ENCODE measurements at places on chromosomes 6 and 20. TPM values are rescaled to one million over a fixed set of nuclear protein-coding genes. Genes with fewer than 3 reads are reported as not detected.

Gene GABRR1
- polyA plus RNA-seq: 0.76 TPM

- DNase-seq: no peak
Measured at GRCh38 chr6:47207261-47207660, 102.4 kb downstream of the TNFRSF21 start.

GRCh38 chr6:136085370-136086115 lies 164.6 kb downstream of the MTFR2 start:
- DNase-seq: no peak

Gene RBPJL
- polyA plus RNA-seq: not detected

DNA sequence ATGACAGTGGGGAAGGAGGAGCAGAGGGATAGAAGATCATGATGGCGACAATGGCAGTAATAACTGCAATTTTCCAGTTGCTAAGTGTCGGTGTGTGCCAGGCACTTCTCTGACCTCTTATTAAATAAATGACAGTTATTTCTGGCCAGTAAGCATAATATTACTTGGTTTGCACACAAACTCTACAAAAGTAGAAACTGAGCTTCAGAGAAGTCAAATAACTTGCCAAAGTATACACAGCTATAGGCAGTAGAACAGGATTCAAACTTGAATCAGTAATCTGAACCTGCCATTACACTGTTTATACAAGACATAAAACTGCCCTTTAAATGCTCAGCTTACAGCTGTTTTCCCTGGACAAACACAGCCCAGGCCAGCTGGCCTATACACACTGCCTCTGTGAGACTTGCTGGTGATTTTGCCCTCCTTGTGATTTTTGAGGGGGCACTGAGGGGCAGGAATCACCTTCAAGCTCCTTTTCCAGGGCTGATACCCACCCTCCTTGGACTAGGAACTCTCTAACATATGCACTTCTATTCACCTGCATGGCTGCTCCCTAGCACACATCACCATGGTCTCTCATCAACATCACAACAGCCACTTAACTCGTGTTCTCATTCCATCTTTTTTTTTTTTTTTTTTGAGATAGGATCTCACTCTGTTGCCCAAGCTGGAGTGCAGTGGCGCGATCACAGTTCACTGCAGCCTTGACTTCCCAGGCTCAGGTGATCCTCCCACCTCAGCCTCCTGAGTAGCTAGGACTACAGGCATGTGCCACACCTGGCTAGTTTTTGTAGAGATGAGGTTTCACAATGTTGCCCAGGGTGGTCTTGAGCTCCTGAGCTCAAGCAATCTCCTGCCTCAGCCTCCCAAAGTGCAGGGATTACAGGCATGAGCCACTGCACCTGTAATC lies 63.6 kb downstream of the SLC23A2 start:
- DNase-seq: peak; percentile 46

DNA sequence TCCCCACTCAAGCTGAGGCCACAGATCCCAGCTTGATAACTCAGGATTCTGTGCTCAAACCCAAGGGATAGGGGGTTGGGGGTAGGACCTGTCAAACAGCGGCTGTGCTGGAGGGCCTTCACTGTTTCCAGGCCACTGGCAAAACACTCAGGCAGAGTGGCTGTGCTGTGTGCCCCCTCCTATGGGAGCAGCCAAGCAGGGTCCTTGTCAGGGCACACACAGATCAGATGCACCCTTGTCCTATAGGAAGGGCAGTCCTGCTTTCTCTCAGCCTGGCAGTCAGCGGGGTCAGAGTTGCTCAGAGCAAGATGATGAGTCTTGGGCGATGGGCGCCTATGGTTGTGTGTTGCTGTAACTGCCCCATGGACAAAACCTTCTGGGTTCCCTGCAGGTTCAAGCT lies 554.8 kb downstream of the TBC1D32 start:
- DNase-seq: no peak

Gene NMBR
- 0.30 TPM for polyA plus RNA-seq

DNA sequence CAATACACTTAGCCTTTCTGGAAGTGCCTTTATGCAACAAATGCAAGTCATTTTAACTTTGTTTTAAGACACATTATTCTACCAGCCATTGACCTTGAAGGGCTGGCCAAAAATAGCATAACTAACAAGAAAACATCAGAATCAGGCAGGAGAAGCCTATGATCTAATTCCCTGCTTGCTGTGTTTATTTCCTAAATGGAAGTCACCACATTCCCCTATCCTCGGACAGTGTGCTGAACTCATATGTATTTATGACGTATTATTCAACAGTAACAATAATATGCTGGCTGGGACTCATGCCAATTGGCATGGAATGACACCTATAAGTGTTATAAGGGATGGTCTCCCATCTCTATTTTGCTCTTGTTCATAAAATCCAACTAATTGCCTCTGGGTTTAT lies 140.7 kb downstream of the MAP3K7 start:
- peak; percentile 13 for DNase-seq

DNA sequence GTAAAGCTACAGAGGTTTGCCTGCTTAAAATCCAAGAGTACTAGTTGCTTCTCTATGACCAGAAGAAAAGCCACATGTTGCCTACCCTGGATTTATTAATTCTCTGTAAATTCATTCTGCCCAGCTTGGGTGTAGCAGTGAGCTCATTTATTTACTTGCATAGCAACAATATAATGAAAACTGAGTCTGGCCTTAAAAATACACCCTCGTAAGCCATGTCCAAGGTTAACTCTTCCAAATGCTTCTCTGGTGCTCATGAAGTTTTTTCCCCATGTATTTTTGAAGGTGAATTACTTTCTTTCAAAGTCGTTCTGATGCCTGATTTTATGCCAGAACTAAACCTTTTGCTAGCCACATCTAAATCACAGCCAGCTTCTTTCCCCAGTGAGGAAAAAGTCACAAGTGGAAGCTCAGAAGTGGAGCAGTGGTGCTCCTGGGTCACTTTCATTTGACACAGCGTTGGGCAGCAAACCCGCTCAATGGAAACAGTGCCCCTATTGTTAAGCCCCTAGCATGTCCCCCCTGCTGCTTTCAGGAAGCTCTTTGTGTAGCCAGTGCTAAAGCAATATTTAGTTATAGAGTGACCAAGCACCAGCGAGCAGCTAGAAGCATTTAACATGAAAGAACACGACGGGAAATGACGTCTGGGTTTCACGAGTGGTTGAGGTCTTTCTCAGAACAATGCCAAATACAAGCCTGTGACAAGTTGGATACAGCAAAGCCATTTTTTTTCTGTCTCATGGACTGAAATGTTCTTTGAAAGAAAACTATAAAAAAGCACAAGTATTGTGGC lies 29.8 kb downstream of the NEDD9 start:
- peak; percentile 77 for DNase-seq

Gene TAF4
- polyA plus RNA-seq: 14.3 TPM

Gene MCHR2
- not detected for polyA plus RNA-seq

GRCh38 chr20:31602779-31603441 lies 2.2 kb upstream of the ID1 start:
- no peak for DNase-seq

DNA sequence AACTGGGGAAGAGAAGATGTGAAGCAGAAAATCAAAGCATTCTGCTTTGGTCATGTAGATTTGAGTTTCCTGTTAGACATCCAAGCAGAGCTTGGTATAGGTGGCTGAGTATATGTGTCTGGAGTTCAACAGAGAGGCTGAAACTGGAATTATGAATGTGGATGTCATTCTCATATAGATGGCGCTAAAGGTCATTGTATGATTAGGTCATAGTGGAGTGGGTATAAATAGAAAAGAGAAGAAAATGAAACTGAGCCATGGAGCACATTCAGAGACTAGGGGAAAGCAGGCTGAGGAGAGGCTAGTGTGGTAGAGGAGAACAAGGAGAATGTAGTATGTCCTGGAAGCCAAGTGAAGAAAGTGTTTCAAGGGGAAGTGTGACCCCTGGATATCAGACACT lies 295.6 kb upstream of the PLN start:
- DNase-seq: no peak

GRCh38 chr6:154358019-154358545 lies 1.5 kb upstream of the IPCEF1 start:
- no peak for DNase-seq

Gene TP53TG5
- 0.73 TPM for polyA plus RNA-seq

DNA sequence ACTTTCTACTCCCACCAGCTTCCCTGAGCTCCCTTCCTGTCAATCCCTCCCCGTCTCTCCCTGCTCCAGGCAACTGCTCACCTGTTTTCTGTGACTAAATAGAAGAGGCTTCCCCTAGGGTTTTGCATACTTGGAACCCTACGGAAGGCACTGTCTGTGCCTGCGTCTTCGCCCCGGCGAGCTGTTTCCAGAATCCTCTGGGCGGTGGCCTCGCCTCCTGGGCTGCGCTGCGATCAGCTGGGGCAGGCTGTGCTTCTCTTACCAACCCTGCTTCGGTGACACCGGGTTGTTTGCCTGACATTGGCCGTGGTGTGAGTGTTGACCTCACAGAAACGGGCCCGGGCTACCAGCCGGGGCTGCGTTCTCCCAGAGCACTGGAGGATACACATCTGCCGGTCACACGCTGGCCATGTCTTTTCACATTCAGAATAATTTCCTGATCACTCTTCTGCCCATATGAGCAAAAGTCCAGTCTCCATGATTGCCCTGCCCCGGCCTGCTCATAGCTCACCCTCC lies 29.4 kb upstream of the CCR6 start:
- DNase-seq: no peak

Gene PI16
- polyA plus RNA-seq: 50.6 TPM

GRCh38 chr20:41329435-41330342 lies 10.9 kb upstream of the LPIN3 start:
- peak; percentile 89 for DNase-seq

Gene MAN1A1
- polyA plus RNA-seq: 21.8 TPM

DNA sequence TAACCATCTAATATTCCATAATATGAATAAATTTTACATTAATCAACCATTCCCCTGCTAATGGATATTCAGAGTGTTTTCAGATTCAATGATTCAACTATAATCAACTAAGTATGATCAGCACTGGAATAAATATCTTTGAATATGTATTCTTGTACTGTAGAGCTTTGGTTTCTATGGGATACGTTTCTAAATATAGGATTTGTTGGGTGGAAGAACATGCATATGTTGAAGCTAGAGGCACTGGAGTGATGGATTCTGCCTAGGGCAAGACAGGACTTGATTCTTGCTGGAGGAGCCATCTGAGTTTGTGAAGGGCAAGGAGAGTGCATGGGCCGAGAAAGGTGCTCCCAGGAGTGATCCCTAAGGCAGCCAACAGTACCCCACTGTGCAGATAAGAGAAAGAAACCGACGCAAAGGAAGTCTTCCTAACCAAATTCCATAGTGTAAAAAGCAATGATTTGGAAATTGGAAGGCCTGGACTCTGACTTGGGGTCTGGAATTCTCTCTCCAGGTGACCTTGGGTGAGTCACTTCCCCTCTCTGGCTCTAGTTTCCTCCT lies 418.7 kb downstream of the PREX1 start:
- no peak for DNase-seq
